ENCODE measurements at places on chromosomes 11 and 22.

DNA sequence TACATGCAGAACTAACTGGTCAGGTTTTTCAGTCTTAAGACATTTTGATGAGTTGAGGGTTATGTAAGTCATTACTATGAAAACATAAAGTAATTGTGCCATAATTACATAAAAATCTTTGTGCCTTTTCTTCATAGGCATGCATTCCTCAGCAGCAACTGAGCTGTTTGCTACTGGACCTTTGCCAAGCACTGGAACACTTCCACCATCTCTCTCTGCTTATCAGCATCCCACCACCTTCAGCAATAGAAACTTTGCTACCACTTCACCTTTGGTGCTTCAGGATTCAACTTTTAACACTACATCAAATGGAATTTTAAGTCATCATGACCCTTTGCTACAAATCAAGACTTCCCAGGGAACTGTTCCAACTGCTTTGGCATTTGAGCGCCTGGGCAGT, 39.0 kb downstream of the QSER1 start:
- DNase-seq: no peak

DNA sequence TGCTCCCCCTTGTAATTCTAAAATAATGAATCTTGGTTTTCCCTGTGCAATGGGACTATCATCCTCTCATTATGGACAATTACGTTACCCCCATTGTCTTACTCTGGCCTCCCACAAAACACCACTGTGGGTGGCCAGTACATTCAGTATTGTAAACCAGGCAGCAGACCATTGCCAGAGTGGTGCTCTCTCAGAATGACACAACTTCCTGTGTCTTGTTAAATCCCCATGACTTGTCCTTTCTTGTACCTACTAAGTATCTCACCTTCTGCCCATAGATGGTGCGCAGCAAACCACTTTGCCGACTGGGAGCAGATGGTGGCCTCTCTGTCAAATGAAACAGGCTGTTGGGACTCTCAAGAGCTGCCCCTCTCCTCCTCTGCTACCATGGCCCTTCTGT, 287.1 kb upstream of the RAG2 start:
- DNase-seq: no peak

DNA sequence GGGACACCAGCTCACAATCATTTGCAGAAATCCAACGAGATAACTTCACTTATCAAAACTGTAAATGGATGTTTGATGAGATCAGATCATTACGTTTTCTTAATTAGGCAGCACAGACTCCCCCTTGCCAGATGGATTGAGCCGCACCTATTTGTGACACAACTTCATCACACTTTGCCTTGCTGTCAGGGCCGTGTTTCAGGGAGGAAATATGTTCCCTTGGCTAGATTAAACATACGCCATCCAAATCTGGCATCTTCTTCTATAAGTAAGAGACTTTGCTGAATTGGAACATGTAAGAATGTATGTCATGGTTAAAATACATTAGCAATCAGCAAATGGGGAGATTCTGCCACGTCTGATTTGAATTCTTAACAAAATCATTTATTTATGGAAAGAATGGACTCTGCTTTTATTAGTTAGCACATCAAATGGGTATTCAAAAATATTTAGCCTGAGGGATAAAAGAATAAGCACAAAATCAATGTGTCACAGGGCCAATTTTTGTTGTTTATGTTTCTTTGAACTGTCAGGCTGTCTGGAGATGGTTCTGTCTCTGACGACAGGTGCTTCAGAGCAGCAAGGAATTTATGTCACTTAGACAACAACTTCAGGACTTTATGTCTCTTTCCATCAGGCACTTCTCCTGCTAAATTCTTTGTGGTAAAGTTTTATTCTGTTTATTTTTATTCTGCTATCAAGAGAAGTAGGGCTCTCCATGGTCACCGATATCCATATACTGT, 326.1 kb upstream of the NCAM1 start:
- no peak for DNase-seq

- no peak for DNase-seq
Measured at GRCh38 chr11:15196704-15197103, 82.0 kb downstream of the INSC start.

- no peak for DNase-seq
Measured at GRCh38 chr11:121188776-121189175, 87.7 kb downstream of the TECTA start.

DNA sequence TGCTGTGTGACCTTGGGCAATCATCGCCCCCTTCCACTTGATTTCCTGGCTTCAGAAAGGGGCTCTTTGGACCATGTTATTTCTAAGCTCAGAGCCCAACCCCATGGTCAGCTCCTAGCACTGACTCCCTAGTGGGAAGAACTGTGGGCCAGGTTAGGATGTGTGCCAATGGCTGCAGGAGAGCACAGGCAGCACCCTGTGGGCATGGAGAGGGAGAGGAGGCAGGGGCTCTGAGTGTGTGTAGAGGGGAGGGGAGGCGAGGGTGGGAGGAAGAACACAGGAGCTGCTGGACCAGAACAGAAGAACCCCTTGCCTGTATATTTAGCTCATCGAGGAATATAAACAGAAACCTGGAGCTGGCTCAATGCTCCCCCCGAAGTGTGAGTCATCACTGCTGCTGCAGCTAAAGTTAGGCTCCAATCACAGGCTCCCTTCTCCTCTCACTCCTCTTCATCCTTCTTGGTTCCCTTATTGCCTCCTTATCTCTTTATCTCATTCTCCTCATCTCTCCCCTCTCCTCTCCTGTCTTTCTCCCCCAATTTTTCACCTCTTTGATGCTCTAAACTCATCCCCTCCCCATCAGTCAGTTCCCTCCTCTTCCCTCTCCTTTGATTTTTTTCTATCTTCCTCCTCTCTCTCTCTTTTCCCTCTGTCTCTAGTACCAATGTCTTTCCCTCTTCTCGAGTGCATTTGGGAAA, 14.5 kb upstream of the RPS19BP1 start:
- DNase-seq: no peak

- DNase-seq: no peak
Measured at GRCh38 chr11:64713016-64713707, 9.8 kb downstream of the NRXN2 start.
